Stimulated activated CD8-positive, alpha-beta memory T cell treated with anti-CD3 and anti-CD28 coated beads, Interleukin-7, amount 100 ng/mL, for 24 hours (primary cell): ENCODE measurements at places on chromosomes 2 and 18.

GRCh38 chr2:132278267-132278666, 116.5 kb upstream of the ANKRD30BL start:
- no peak for DNase-seq

- no peak for DNase-seq
Measured at GRCh38 chr2:227241005-227241404, 76.6 kb downstream of the COL4A3 start.

DNA sequence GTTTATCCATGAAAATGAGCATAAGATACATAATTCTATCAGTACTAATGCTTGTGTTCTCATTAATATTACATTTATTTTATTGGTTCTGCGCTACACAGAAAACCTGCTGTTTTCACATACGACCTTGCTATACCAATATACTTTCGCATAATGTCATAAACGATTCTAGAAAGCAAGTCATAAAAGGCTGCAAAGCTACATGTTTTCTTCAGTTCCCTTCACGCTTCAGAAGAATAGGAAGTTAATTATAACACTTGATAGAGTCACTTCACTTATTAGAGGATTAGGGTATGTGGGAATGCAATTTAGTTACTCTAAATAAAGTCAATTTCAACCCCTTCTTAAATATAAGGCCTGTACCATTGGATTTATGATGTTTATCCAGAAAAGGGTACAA, 29.0 kb downstream of the PSME4 start:
- no peak for DNase-seq

DNA sequence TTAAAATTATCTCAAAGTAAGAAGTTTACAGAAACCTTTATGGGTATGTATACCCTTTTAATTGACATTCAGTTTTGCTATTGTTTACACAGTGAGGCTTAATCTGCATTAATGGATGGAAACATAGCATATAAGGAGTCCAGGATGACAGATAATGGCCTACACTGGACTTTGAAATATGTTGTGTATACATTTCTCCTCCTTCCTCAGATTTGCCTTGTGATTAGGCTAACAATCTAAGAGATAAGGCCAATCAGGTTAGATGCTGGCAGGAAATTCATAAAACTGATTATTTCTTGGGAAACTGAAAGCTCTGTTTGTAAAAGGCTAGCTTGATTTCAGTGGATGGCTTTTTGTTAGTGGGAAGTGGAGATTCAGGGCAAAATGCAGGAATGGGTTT, 191.9 kb downstream of the LDLRAD4 start:
- no peak for DNase-seq
